ENCODE measurements at places on chromosomes 3 and 15.

- DNase-seq, result no peak
Measured at GRCh38 chr3:172173316-172174254, 134.2 kb downstream of the FNDC3B start.

DNA sequence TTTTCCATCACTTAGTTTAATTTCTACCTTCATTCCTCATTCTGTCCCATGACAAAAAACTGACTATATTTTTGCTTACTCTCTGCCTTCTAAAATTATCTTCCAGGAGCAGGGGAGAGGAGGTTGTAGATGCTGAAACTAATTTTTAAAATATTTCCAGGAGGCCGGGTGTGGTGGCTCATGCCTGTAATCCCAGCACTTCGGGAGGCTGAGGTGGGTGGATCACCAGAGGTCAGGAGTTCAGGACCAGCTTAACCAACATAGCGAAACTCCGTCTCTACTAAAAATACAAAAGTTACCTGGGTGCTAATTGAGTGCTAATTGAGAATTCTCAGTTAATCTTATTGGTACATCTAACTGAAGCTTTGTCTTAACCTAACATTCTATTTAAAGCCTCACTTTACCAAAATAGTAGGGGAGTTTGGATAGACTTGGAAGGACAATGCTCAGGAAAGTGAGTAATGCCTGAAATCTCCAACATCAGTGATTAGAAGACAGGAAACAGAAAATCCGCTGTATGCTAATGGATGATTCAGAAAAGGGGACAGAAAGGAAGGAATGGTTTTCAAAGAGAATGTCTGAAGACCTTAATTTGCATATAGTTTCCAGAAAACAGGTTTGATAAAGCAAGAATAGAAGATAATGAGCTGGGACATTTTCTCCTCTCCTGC is 336.1 kb downstream of the GBE1 start:
- no peak for DNase-seq

DNA sequence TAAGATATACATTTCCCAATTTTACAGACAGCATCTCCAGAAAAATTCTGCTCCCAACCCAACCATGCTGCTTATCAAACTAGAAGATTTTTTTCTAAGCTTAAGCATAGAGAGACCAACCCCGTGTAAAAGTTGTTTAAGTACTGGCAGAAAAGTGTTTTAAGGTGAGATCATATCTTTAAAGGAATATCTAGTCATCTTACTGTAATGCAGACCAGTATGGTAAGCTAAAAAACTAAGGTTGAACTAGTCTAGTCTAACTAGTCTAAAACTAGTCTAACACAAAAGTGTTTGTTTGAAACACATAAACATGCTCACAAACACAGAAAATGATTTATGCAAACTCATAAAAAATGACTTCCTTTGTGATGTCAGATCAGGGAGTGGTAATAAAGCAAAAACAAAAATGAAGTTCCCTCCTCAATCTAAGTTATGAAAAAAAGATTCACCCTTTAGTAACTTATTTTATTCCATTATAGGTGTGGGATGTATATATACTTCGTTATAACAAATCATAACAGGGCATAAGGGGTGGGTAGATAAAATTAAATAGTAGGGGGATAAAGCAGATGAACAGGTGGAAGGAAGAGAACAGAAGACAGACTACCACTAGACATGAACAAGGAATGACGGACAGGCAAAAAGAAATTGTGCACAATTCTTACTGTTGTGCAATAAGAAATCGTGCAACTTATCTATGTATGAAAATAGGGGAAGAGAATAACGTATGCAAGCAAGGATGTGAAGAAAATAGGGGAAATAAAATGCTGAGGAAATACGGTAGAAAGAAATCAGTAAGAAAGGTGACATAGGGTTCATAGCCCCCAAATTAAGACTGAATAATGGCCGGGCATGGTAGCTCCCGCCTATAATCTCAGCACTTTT is 10.0 kb downstream of the MYO5A start:
- DNase-seq, result no peak

DNA sequence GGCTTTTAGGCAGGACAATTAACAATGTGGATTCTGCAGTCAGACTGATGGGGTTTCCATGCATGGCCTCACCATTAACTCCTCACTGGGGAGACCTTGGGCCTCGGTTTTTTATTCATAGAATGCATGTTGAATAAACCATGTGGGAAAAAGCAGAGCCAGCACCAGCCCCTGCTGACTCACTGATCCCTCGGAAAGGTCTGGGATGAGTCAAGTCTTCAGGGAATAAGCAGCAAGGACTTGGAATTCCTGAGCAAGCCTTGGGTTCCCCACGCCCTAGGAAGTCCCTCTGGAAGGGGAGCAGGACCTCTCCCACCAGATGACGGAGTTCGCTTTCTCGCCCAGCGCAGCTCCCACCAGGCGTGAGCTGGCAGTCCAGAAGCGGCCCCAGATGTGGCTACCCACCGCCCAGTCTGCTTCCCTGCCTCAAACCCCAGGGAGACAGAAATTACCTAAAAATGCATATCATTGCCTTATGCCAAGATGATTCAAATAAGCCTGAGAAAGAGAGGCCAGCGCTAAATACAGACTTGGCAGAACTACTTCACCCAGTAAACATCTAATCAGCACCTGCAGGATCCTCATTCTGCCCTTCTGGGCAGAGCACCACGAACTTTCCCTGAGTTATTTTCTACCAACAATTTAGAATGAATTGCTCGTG is 45.4 kb downstream of the BTD start:
- no peak for DNase-seq

- peak; percentile 96 for DNase-seq
Measured at GRCh38 chr15:90934949-90935751, at the start of gene UNC45A. Gene UNC45A, plus strand, starts transcription at chr15:90935285. Its CDS starts 40 bp downstream, at chr15:90935325.

DNA sequence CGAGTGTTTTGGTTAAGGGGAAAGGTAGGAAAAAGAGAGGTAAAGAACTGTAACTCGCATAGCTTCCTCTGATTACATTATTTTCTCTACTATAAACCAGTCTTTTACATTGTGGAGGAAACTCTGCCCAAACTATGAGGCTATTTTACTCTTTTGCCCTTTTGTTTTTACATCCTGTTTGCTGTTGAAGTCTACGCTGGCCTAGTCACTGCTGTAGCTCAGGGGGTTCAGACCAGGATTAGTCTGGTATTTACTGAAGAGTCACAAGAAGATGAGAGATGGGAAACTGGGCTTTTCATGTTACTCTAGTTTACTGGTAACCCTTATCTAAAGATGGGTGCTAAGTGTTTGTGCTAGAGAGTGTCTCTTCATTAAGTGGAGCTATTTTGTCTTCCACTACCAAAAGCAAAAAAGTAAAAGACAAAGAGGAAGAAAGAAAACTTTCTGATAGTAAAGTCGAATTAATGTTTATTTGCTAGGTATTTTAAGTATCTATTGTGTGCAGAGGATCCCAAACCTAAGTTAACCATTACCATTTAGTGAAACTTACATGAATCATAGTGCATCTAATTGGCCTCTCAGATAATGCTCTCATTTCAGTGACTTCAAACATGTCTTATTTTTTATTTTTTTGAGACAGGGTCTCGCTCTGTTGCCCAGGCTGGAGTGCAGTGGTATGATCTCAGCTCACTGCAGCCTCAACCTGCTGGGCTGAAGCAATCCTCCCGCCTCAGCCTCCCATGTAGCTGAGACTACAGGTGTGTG is 10.9 kb downstream of the RARB start:
- no peak for DNase-seq

DNA sequence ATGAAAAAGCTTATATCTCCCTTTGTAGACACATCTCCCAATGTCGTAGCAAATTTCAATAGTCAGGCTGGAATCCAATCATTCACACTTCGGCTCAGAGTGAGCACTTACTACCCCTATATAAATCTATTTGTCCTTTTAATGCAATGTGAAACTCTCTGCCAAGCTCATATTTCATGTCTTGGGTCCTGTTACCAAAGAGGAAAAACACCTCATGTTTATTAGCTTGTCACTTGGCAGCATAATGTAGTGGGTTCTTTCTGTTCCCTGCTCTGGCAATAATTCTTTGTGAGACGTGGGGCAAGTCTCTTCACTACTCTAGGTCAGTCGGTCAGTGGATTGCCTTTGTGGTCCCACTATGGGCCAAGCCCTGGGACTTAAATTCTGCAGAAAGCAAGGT is 107.1 kb downstream of the SRGAP3 start:
- no peak for DNase-seq

DNA sequence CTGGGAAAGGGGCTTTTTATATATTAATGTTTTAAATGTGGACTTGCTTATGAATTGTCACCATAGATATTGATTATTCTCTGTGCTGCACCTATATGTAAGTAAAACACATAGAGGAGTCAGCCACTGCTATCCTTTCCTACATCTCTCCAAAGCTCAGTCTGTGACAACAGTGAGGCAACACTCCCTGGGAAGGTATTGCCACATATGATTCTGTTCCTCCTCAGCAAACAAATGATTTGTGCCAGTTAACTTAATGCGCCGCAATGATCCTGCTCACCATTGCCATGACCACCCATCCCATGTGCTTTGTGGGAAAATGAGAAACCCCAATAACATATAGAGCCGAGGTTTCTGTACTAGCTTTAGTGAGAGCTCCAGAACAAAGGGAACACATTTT is 75.1 kb upstream of the FBN1 start:
- no peak for DNase-seq

GRCh38 chr3:188559856-188560255 is 405.9 kb downstream of the LPP start:
- no peak for DNase-seq

DNA sequence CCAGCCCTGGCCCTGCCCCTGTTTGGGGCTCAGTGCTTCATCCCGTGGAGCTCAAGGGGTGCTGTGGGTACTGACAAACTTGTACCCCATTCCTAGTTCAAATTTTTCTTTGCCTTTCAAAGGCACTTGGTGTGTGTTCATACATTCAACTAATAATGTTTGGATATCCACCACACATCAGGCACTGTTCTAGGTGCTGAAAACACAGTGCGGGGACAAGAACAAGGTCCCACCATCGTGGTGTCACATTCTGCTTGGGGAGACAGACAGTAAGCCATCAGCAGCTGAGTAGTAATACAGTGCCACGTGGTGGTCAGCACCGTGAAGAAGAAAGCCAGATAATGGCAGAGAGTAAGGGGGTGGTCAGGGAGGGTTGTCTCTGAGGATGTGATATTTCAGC is 32.5 kb downstream of the CRYGS start:
- DNase-seq, result no peak

DNA sequence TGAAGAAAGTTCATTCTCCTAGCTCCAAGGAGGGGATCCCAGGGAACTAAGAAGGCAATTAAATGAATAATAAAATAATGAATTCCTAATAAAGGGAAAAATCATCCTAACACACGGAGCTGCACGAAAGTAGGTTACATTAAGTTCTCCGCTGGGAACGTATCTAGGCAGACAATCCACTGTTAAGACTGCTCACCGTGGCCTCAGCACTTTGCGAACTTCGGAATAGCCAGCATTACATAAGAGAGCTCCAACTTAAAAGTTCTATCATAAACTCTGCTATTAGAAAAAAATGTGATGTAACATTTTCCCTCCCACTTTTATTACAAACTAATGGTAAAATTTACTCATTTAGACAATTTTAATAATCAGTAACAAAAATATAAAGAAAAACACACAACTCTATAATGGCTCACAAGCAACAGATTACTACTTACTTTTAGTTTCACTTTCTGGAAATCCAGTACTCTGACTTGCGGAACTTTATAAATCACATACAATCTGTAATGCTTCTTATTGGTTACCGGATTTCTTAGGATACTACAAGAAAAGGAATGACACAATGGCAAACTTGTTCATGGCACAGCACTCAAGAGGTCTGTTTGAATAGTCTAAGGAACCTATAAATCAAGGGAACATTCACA is 8.5 kb downstream of the SNRPA1 start:
- no peak for DNase-seq

GRCh38 chr3:188270423-188270972 is 116.5 kb downstream of the LPP start:
- no peak for DNase-seq

DNA sequence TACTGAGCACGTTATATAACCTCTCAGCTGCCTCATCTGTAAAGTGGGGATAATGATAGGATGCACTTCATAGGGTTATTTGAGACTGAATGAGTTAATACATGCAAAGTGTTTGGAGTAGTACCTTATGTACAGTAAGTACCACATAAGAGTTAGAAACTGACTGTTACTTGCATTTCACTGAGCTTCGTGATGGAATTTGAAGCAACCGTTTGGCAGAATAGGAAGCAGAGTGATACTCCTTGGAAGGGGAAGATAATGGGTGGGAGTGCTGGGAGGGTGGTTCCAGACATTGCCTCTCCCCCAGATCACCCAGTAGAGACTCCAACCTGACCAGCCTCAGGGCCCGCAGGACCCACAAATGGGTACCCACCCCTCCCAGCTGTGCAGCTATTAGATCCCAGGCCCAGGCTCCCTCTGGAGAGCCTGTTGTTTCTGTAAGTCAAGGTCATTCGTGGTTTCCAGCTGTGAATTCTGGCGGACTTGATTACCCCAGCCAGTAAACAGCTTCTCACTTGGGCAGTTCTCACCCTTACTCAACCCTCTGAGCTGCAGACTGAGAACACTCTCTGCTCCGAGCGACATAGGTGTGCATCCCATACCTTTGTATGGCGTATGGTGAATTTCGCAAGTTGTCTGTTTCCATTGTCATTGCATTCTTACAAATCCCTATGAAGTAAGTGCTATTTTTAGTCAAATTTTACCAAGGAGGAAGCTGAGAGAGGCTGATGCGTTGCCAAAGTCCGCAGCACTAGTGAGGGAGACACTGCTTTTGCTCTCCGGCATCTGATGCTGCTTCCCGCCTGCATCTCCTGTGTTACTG is 11.1 kb downstream of the ALPK3 start:
- DNase-seq, result no peak

DNA sequence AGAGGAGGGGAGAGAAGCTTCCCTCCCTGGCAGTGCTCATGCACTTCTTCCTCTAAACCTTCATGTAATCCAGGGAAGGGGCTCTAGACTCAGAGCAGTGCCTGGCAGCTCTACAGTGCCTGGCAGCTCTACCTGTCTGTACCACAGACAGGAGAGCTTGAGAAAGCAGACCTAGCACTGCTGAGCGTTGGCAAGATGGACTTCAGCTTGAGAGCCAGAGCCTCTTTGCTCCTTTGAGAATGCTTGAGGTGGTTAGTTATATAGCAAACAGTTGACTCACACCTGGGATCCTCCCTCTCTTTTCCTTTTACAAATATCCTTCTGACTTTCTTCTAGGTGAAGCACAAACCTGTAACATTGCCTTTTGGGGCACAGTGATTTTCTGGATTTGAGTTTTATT is 20.9 kb downstream of the FBXO22 start:
- no peak for DNase-seq
